ENCODE measurements at places on chromosomes 7 and 10.
A peak's percentile ranks its signal among the peaks of the same experiment; 100 is the strongest.

DNA sequence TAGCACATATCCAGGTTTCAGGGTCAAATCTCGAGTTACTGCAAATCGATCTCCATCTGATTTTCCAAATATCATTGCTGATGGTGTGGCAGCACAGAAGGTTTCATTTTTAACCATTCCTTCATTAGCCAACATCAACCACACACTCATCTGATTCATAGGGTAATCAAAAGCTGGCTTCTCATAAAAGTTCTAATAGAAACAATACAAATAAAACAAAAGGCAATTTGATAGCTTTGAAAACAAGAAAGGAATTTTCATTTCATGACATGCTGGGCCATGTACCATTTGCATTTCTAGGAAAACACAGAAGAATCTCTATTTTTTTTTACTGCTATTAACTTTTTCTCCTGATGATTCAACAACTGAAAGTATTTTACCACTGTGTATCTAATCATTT lies 147.7 kb upstream of the SLC26A5 start:
- H3K4me3 ChIP-seq, result no peak overlapping the region
- H3K27ac ChIP-seq, result no peak overlapping the region
- no peaks in the 10 kb centered on the region for H3K4me1 ChIP-seq
- no peaks in the 10 kb centered on the region for H3K36me3 ChIP-seq
- DNase-seq, result no peak
- H3K27me3 ChIP-seq, result no peaks in the 10 kb centered on the region

- H3K27me3 ChIP-seq, result no peaks in the 10 kb centered on the region
- H3K36me3 ChIP-seq, result no peaks in the 10 kb centered on the region
- peaks cover 5% of the 10 kb centered on the region for H3K4me1 ChIP-seq
- DNase-seq, result no peak
- no peak overlapping the region for H3K4me3 ChIP-seq
- no peak overlapping the region for H3K27ac ChIP-seq
These were observed 107.4 kb downstream of the LHPP start for GRCh38 chr10:124568848-124569622.

GRCh38 chr10:1612908-1613307 lies 124.4 kb downstream of the ADARB2 start:
- H3K36me3 ChIP-seq, result no peaks in the 10 kb centered on the region
- H3K27ac ChIP-seq, result no peak overlapping the region
- DNase-seq, result no peak
- no peak overlapping the region for H3K4me3 ChIP-seq
- 0 out of 2 replicates have a peak, but pooled peaks cover 1% of the 10 kb centered on the region for H3K4me1 ChIP-seq

GRCh38 chr7:39493934-39494333 lies 72.3 kb upstream of the YAE1 start:
- H3K4me3 ChIP-seq, result no peak overlapping the region
- H3K27ac ChIP-seq, result no peak overlapping the region
- DNase-seq, result no peak
- no peaks in the 10 kb centered on the region for H3K36me3 ChIP-seq
- H3K27me3 ChIP-seq, result no peaks in the 10 kb centered on the region
- H3K4me1 ChIP-seq, result no peaks in the 10 kb centered on the region

DNA sequence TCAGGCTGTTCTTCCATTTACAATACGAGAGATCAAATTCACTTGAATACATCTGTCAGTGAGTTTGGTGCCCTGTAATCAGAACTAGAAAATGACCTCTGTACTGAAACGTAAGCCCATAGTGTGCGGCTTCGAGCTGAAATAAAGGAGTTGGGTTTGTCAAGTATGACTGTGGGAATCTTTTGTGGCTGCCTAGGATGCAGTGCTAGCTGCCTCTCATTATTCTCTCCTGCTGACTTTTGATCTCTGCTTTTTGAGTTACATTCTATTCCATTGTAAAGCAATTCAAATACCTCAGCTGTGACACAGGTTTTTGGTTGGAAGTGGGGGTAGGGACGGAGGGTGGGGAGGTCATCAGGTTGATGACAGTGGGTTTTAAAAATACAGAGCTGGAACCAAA lies 40.4 kb downstream of the ICA1 start:
- no peaks in the 10 kb centered on the region for H3K36me3 ChIP-seq
- H3K27me3 ChIP-seq, result no peaks in the 10 kb centered on the region
- no peak overlapping the region for H3K27ac ChIP-seq

- H3K27ac ChIP-seq, result no peak overlapping the region
- peaks cover 3% of the 10 kb centered on the region for H3K4me1 ChIP-seq
- no peaks in the 10 kb centered on the region for H3K27me3 ChIP-seq
- no peak overlapping the region for H3K4me3 ChIP-seq
- H3K36me3 ChIP-seq, result no peaks in the 10 kb centered on the region
These were observed 147.5 kb downstream of the WDR37 start for GRCh38 chr10:1203704-1204103.

GRCh38 chr10:118701529-118702323 lies 53.0 kb downstream of the CACUL1 start:
- no peak overlapping the region for H3K27ac ChIP-seq
- H3K4me1 ChIP-seq, result no peaks in the 10 kb centered on the region
- H3K4me3 ChIP-seq, result no peak overlapping the region

DNA sequence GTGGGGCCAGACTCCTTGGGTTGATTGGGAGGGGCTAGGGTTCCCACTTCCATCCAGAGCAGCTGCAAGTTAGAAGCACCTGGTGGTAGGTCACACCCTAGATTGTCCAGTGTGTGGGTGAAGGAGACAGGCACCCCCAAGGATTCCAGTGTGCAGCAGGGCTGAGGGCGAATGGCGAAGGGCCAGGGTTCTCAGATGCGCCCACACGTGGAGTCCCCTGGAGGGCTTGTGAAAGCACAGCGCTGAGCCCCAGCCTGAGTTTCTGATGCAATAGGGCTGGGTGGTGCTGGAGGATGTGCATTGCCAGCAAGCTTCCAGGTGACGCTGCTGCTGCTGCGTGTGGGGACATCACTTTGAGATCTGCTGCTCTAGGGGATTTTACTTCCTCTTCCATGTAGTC lies 25.4 kb downstream of the TBATA start:
- H3K4me1 ChIP-seq, result peaks cover 1% of the 10 kb centered on the region
- no peak overlapping the region for H3K27ac ChIP-seq
- DNase-seq, result no peak
- H3K36me3 ChIP-seq, result no peaks in the 10 kb centered on the region

DNA sequence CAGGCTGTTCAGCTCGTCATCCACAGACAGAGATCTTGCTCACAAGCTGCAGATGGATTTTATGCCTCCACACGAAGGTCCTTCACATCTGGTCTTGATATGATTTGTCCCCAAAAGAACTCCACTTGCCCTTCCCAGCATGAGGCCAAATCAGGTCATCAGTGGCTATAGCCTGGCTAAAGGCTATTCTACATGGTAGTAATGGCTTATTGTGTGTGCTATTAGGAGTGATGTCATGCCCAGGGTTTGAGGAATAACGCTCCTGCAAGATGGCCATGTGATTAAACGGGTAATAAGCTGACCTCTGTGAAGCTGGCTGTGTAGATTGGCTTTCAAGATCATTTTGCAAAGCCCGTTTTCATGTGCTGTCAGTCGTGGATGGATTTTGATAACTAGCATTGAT lies 313.8 kb downstream of the FRMD4A start:
- H3K27ac ChIP-seq, result no peak overlapping the region
- H3K4me3 ChIP-seq, result no peak overlapping the region
- no peak for DNase-seq
- no peaks in the 10 kb centered on the region for H3K27me3 ChIP-seq

GRCh38 chr7:158073845-158074840 lies 513.5 kb downstream of the PTPRN2 start:
- H3K36me3 ChIP-seq, result no peaks in the 10 kb centered on the region
- no peak overlapping the region for H3K27ac ChIP-seq
- H3K4me3 ChIP-seq, result no peak overlapping the region
- no peaks in the 10 kb centered on the region for H3K27me3 ChIP-seq

GRCh38 chr7:66837007-66837406 lies 84.0 kb upstream of the TMEM248 start:
- H3K4me3 ChIP-seq, result no peak overlapping the region
- no peaks in the 10 kb centered on the region for H3K4me1 ChIP-seq
- no peaks in the 10 kb centered on the region for H3K27me3 ChIP-seq
- H3K27ac ChIP-seq, result no peak overlapping the region
- peak; percentile 68 for DNase-seq

GRCh38 chr10:23826421-23826820 lies 382.5 kb upstream of the KIAA1217 start:
- no peaks in the 10 kb centered on the region for H3K27me3 ChIP-seq
- H3K36me3 ChIP-seq, result no peaks in the 10 kb centered on the region
- no peak overlapping the region for H3K4me3 ChIP-seq

DNA sequence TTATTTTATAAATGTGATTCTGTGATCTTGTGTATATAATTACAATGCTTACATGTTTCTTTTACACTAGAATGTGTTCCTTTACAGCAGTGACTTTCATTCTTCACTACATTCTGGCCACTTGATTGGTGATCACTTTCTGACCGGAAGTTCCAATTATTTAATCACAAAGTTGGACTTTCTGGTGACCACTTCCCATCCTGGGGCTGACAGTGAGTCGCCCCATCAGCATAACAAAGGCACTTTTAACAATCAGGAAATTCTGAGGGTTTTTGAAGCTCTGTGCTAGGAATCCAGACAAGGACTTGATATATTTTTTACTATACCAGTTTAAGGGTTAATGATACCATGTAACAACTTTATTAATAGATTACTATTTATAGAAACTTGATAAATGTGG lies 282.3 kb upstream of the KAT6B start:
- H3K4me1 ChIP-seq, result no peaks in the 10 kb centered on the region
- H3K27me3 ChIP-seq, result no peaks in the 10 kb centered on the region
- peak; percentile 9 for DNase-seq
- H3K36me3 ChIP-seq, result no peaks in the 10 kb centered on the region

- no peaks in the 10 kb centered on the region for H3K36me3 ChIP-seq
- no peak for DNase-seq
- H3K27me3 ChIP-seq, result no peaks in the 10 kb centered on the region
These were observed 22.9 kb upstream of the GRB10 start for GRCh38 chr7:50805447-50806125.

DNA sequence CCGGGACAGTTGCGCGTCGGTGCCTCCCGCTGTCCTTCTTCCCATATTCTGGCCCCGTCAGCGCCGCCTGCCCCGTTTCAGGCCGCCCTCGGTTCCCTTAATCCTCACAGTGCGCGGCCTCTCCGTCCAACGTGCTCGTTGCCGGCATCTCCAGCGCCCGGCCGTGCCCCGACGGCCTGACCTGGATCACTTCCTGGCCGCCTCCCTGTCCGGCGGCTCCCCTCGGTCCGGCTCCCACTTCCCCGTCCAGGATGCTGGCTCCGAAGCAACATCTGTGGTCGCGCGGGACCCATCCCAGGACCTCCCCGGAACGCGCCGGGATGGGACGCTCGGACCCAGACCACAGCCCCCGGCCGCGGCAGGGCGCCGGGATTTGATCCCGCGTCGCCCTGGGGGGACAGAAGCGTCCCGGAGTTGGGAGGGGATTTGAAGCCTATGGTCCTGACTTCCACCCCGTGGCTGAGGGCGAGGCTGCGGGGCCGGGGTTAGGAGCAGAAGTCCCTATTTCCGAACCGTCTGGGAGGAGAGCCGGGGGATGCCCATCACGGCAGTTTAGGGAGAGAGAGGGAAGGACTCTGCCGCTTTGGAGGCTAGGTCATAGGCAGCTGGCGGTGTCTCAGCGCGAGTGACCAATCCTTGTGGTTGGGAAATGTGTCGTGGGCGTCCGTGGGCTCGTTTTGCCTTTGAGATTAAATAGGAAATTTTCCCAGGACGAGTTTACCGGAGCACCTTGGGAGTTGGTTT lies 53.8 kb downstream of the KCTD7 start:
- no peaks in the 10 kb centered on the region for H3K4me1 ChIP-seq
- no peaks in the 10 kb centered on the region for H3K27me3 ChIP-seq
- H3K4me3 ChIP-seq, result peak overlapping the region; percentile 79
- no peak overlapping the region for H3K27ac ChIP-seq
- no peak for DNase-seq

- DNase-seq, result no peak
- no peaks in the 10 kb centered on the region for H3K27me3 ChIP-seq
- no peaks in the 10 kb centered on the region for H3K4me1 ChIP-seq
- no peaks in the 10 kb centered on the region for H3K36me3 ChIP-seq
- no peak overlapping the region for H3K27ac ChIP-seq
- no peak overlapping the region for H3K4me3 ChIP-seq
These were observed 31.1 kb downstream of the DRGX start for GRCh38 chr10:49364747-49365146.

DNA sequence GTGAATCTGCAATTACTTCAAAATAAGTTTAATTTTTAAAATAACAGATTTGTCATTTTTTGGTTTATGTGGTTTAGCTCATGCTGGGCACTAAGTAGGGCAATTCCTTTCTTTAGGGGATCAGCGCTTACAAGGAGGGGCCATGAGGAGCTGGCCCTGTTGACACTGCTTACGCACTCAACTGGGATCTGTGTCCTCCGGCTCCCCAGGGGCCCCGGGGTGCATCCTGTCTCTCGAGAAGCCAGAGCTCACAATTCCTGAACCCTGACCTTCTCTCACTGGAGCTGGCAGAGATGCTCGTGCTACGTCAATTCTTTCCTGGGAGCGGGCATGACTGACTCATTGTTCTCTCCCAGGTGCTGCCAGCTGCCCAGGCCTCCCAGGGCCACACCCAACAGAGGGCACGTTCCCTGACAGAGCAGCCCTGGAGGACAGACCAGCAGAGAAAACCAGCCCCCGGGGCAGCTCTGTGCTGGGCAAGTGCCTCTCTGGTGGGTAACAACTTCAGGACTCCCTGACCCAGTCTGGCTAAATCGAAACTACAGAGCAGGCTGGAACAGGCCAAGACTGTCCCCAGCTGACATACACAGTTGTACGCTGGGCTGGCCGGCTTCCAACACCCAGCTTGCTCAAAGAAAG lies 36.8 kb downstream of the CTBP2 start:
- H3K4me3 ChIP-seq, result no peak overlapping the region
- no peaks in the 10 kb centered on the region for H3K27me3 ChIP-seq
- H3K4me1 ChIP-seq, result peaks cover 18% of the 10 kb centered on the region
- DNase-seq, result no peak

DNA sequence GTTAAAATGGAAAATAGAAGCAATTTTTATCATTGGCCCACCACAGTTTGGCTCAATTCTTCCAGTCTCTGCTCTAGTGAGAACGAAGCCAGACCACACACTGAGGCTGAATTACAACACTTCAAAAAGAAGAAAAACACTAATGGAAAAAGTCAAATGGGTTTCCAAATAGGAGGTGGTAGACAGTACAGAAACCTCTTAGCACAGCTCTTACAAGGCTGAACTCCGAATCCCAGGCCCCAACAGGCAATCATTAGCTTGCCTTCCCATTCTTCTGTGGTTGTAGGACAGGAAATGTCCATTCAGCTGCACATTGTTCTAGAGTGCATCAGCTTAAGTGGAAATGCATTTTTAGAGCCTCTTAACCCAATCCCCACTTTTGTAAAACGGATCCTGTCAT lies 115.1 kb upstream of the MEOX2 start:
- no peaks in the 10 kb centered on the region for H3K36me3 ChIP-seq
- no peaks in the 10 kb centered on the region for H3K4me1 ChIP-seq
- no peaks in the 10 kb centered on the region for H3K27me3 ChIP-seq
- DNase-seq, result no peak
- no peak overlapping the region for H3K4me3 ChIP-seq

GRCh38 chr10:131736321-131736980 lies 164.4 kb upstream of the PPP2R2D start:
- H3K4me3 ChIP-seq, result no peak overlapping the region

GRCh38 chr7:38978491-38978890 lies 782 bp downstream of the POU6F2 start:
- H3K4me3 ChIP-seq, result no peak overlapping the region
- H3K4me1 ChIP-seq, result no peaks in the 10 kb centered on the region
- H3K27ac ChIP-seq, result no peak overlapping the region
- H3K36me3 ChIP-seq, result no peaks in the 10 kb centered on the region

- no peak overlapping the region for H3K4me3 ChIP-seq
- H3K27ac ChIP-seq, result no peak overlapping the region
- DNase-seq, result no peak
- H3K27me3 ChIP-seq, result no peaks in the 10 kb centered on the region
- H3K36me3 ChIP-seq, result no peaks in the 10 kb centered on the region
These were observed 68.4 kb downstream of the CDHR3 start for GRCh38 chr7:106031300-106032035.
